ENCODE measurements at places on chromosomes 3 and 15.

DNA sequence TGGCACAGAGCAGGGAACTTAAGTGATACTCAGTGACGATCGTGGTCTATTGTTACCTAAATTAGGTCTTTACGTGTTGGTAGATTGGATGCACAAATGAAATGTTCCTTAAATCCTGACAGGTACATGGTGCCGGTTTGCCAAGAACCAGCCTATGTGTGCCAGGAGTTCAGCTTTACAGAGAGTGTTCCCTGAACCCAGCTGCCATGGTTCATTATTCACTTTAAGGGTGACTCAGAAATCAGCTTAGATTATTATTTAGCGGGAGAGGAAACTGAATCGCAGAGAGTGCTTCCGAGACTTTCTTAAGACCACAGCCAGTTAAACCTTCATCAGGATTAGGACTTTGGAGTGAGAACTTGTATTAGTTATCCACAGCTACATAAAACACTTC lies 21.5 kb downstream of the FAM43A start:
- peaks cover 10% of the 10 kb centered on the region for H3K27me3 ChIP-seq
- H3K36me3 ChIP-seq, result no peaks in the 10 kb centered on the region
- no peak for DNase-seq
- no peaks in the 10 kb centered on the region for H3K4me1 ChIP-seq
- H3K4me3 ChIP-seq, result no peak overlapping the region

DNA sequence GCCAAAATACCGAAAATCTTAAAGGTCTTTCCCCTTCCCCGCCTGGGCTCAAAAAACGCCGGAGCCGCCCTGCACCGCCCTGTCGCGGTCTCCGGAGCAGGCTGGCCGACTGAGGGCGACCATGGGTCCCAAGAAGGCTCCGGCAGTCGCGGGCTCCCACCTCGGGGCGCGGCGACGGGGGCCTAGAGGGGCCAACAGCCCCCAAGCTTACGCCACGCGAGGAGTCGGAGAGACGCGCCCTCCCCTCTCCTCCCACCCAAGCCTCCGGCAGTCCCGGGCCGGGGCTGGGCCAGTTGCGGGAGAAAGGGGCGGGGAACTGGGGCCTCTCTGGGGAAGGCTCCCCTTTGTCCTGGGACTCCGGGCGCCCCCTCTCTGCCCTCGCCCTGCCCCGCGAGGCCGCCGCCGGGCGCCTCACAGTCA lies 69.2 kb downstream of the GOLGA8B start:
- H3K36me3 ChIP-seq, result peaks cover 4% of the 10 kb centered on the region
- peak overlapping the region; percentile 91 for H3K4me3 ChIP-seq
- no peak overlapping the region for H3K27ac ChIP-seq
- H3K4me1 ChIP-seq, result peaks cover 12% of the 10 kb centered on the region

DNA sequence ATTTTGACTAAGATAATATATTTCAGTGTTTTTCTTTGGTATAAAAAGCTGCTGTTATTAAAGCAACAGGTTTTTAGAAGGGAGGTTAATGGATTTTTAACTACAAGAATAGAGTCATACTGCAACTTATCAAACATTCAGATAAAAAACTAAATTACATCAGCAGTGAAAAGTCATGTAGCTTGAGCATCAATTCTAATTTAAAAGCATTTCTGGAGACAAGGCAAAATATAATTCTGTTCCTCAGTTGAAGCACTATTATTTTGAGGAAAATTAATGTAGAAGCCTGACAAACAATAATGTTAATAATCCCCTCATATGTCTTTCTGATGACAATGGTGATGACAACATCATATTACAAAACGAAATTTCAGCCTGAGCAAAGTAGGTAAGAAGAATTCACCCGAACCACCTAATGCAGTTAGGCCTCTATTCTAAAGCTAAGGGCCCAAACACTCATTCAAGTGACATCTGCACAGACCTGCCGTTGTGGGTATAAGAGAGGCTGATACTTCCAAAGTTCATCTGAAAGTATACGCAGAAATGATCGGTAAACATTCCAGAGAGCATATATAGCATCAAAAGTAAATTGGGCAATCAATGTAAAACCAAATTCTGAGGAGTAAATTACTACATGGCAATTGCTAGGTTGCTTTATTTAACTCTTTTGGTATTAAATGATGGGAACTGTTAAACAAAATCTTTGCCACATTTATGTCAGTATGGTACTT lies 12.8 kb upstream of the ROBO2 start:
- H3K4me3 ChIP-seq, result no peak overlapping the region
- DNase-seq, result no peak
- no peaks in the 10 kb centered on the region for H3K27me3 ChIP-seq
- H3K4me1 ChIP-seq, result no peaks in the 10 kb centered on the region
- H3K36me3 ChIP-seq, result no peaks in the 10 kb centered on the region
- no peak overlapping the region for H3K27ac ChIP-seq

DNA sequence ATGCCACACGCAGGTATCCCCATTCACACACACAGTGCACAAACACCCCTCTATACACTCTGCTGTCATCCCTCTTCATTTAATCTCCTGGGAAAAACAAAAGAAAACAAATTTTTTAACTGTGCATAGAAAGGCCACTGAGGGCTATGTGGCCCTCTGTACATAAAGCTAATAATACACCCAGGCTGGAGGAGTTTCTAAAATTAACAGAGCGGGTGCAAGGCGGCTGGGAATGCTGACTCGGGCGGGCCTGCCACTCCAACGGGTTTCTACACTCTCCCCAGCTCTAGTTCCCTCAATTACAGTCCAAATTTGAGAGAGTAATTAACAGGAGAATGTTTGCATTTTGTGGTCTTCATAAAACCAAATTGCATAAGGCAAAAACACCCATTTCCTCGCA lies 23.1 kb downstream of the HCN4 start:
- no peak overlapping the region for H3K27ac ChIP-seq
- H3K36me3 ChIP-seq, result no peaks in the 10 kb centered on the region
- H3K4me1 ChIP-seq, result no peaks in the 10 kb centered on the region
- no peaks in the 10 kb centered on the region for H3K27me3 ChIP-seq

- no peaks in the 10 kb centered on the region for H3K36me3 ChIP-seq
- peaks cover 12% of the 10 kb centered on the region for H3K27me3 ChIP-seq
- H3K27ac ChIP-seq, result no peak overlapping the region
- H3K4me3 ChIP-seq, result no peak overlapping the region
- H3K4me1 ChIP-seq, result no peaks in the 10 kb centered on the region
- no peak for DNase-seq
Measured at GRCh38 chr3:40990062-40990456, 209.2 kb upstream of the CTNNB1 start.

GRCh38 chr15:55758580-55758986 lies 15.6 kb upstream of the PRTG start:
- no peak overlapping the region for H3K27ac ChIP-seq
- no peak overlapping the region for H3K4me3 ChIP-seq
- peaks cover 25% of the 10 kb centered on the region for H3K27me3 ChIP-seq
- no peak for DNase-seq

- peaks cover 47% of the 10 kb centered on the region for H3K4me1 ChIP-seq
- peak overlapping the region; percentile 93 for H3K27ac ChIP-seq
- H3K36me3 ChIP-seq, result peaks cover 5% of the 10 kb centered on the region
Measured at GRCh38 chr3:197956626-197956988, 3.4 kb upstream of the LMLN start.

DNA sequence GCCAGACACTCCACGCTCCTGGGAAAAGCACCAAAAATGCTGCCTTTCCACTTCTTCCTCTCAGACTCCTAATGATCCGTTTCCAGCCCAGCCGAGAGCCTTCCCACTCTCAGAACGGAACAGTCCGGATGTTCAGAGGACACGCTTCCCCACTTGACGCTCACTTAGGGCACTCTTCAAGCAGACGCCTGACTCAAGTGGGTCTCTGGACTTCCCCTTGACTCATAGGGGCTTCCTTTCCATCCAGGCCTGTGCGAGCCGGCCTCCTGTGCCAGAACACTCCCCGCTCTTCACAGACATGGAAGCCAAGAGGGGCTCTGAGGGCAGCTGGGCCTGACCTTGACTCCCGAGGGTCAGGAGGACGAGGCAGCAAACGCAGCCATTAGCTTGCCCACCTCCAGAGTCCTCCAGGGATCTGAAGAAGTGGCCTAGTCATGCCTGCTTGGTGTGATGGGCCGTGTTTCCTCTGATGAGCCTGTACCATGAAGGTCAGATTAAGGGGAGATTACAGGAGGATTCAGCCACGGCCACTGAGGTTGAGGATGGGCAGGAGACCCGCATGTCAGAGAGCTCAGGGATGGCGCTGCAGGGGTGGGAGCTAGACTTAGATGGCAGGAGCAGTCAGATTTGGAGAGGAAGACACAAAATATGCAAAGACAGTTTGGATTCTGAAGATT lies 114.7 kb upstream of the TLE3 start:
- DNase-seq, result no peak
- no peak overlapping the region for H3K4me3 ChIP-seq
- peaks cover 3% of the 10 kb centered on the region for H3K36me3 ChIP-seq
- H3K4me1 ChIP-seq, result peaks cover 6% of the 10 kb centered on the region
- H3K27me3 ChIP-seq, result peaks cover 16% of the 10 kb centered on the region
- no peak overlapping the region for H3K27ac ChIP-seq

- peak overlapping the region; percentile 60 for H3K4me3 ChIP-seq
- peaks cover 8% of the 10 kb centered on the region for H3K36me3 ChIP-seq
- H3K27ac ChIP-seq, result no peak overlapping the region
- peaks cover 83% of the 10 kb centered on the region for H3K27me3 ChIP-seq
- peaks cover 8% of the 10 kb centered on the region for H3K4me1 ChIP-seq
- no peak for DNase-seq
Measured at GRCh38 chr3:31979001-31979697, 1.9 kb downstream of the OSBPL10 start.

DNA sequence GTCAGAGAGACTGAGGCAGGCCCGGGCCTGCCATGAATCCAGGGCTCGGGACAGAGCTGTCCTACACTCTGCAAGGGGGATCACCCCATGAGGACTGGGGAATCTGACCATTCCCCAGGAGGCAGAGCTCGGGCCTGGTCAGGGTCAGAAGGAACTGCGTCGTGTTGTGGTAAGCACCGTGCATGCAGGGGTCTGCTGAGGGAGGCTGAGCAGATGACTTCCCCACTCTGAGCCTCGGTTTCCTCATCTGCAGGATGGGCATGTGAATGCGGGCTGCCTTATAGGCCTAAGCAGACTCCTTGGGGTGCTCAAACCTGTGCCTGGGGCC lies 61.6 kb upstream of the IQSEC1 start:
- no peak overlapping the region for H3K27ac ChIP-seq
- no peak overlapping the region for H3K4me3 ChIP-seq
- H3K36me3 ChIP-seq, result no peaks in the 10 kb centered on the region
- H3K27me3 ChIP-seq, result peaks cover 55% of the 10 kb centered on the region

- peaks cover 2% of the 10 kb centered on the region for H3K4me1 ChIP-seq
- H3K36me3 ChIP-seq, result peaks cover 2% of the 10 kb centered on the region
- no peak overlapping the region for H3K27ac ChIP-seq
- H3K4me3 ChIP-seq, result no peak overlapping the region
Measured at GRCh38 chr3:129777806-129778205, 115.7 kb downstream of the TMCC1 start.

- no peaks in the 10 kb centered on the region for H3K36me3 ChIP-seq
- no peak overlapping the region for H3K4me3 ChIP-seq
- no peak for DNase-seq
- H3K27me3 ChIP-seq, result peaks cover 13% of the 10 kb centered on the region
- no peak overlapping the region for H3K27ac ChIP-seq
Measured at GRCh38 chr15:89629829-89630228, 25.4 kb downstream of the KIF7 start.

- no peaks in the 10 kb centered on the region for H3K27me3 ChIP-seq
- H3K27ac ChIP-seq, result peak overlapping the region; percentile 97
- peaks cover 58% of the 10 kb centered on the region for H3K4me1 ChIP-seq
- DNase-seq, result no peak
- H3K4me3 ChIP-seq, result peak overlapping the region; percentile 86
Measured at GRCh38 chr3:42081838-42082473, 9.2 kb upstream of the TRAK1 start.

GRCh38 chr3:78398401-78398800 lies 1358.5 kb downstream of the ROBO2 start:
- DNase-seq, result no peak
- H3K4me1 ChIP-seq, result no peaks in the 10 kb centered on the region
- H3K4me3 ChIP-seq, result no peak overlapping the region
- H3K36me3 ChIP-seq, result no peaks in the 10 kb centered on the region

DNA sequence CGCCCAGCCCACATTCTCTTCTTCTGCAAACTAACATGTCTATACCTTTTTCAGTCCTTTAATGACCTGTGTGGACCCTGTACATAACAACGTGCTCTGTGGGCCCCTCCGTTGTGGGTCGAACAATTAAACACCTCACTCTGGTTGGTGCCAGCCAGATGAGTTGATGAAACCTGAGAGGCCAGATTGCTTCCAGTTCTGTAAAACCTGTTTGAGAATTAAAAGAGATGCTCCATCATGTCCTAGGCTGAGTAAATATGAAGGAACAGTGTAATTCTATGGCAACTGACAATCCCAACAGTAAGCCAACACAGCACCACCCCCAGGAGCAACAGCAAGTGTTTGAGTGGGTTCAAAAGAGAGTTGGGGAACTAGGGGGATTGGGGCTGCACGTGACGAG lies 5.7 kb upstream of the THBS1 start:
- H3K27me3 ChIP-seq, result peaks cover 63% of the 10 kb centered on the region
- H3K27ac ChIP-seq, result no peak overlapping the region
- DNase-seq, result no peak
- H3K4me1 ChIP-seq, result peaks cover 6% of the 10 kb centered on the region
- peaks cover 12% of the 10 kb centered on the region for H3K36me3 ChIP-seq

DNA sequence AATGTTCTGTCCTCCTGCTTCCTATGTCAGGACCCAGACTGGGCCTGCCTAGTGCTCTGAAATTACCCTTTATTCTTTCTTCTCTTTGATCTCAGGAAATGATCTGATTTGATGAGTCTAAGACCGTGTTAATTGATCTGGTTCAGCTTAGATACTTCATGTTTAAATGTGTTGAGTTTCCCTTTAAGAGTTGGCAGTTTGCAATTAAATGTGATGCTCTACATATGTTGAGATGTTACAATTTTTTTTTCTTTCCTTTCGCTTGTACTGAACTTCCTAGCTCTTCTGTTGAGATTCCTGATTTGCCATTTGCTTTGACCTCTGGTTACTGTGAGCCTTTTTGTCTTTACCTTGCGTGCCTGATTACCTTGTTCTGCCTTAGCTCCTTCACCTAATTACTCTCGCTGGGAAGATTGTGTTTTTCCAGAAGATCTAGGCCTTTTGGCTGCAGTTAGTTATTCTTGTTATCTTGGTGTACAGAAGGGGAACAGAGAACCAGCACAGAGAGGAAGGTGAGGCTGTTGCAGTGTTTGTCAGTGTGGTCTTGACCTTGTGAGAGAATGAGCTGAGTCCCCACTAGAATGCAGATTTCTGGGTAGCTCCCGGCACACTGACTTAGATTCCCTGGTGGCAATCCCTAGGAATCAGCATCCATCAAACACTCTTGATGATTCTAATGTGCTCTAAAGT lies 203.6 kb downstream of the EDEM1 start:
- peaks cover 5% of the 10 kb centered on the region for H3K36me3 ChIP-seq
- H3K27me3 ChIP-seq, result peaks cover 29% of the 10 kb centered on the region

DNA sequence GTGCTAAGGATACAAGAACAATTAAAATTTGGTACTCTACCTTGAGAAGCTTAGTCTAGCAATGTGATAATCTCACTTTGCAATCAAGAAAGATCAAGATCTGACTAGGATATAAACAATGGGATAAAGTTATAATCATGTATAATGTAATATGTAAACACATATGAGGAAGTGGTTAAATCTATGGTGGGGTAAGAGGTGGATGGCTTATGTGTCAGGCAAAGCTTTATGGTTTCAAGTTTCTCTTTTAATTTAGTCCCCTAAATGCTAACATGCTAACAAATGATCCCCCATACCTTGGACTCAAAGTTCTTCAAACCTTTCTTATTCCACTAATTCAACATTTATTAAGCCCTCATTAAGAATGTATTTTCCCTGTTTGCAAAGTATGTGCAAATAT lies 2.5 kb downstream of the RSL24D1 start:
- no peak overlapping the region for H3K4me3 ChIP-seq
- no peak overlapping the region for H3K27ac ChIP-seq
- H3K4me1 ChIP-seq, result peaks cover 13% of the 10 kb centered on the region
- H3K27me3 ChIP-seq, result no peaks in the 10 kb centered on the region
- H3K36me3 ChIP-seq, result peaks cover 3% of the 10 kb centered on the region
- no peak for DNase-seq

GRCh38 chr3:39192490-39193092 lies at the start of gene XIRP1:
TSS of gene XIRP1 (minus strand) at chr3:39192595. CDS start at chr3:39189445, 3,150 bp downstream.
- H3K4me1 ChIP-seq, result peaks cover 4% of the 10 kb centered on the region
- H3K36me3 ChIP-seq, result peaks cover 2% of the 10 kb centered on the region
- H3K4me3 ChIP-seq, result no peak within 1 kb of the TSS
